Fibroblast of skin of left biceps (primary cell): ENCODE measurements at places on chromosomes 2 and 18.

GRCh38 chr2:55970500-55970899 is 46.9 kb upstream of the EFEMP1 start:
- peak; percentile 28 for DNase-seq

DNA sequence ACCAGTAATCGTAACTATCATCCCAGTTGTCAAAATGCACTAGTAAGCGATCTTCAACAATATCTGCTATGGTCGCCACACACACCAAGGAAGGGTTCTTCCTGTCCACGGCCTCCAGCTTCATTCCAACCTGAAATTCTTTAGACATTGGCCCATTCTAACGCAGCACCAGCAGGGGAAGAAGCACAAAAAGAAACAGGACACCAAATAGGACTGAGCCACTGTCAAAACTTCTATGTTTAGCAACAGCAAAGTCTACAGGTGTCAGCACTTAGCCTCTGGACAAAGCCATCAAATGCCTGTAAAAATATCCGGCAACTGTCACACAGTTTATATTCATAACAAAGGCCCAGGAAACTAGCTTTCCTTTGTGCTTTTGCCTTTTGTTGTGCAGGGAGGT is 175.0 kb downstream of the L3MBTL4 start:
- no peak for DNase-seq

GRCh38 chr18:77165503-77166188 is 33.1 kb upstream of the MBP start:
- DNase-seq, result no peak

- DNase-seq, result no peak
These were observed 367.8 kb downstream of the LRRTM1 start for GRCh38 chr2:79936715-79937114.

- DNase-seq, result no peak
These were observed 6.9 kb upstream of the DPYSL5 start for GRCh38 chr2:26840937-26841610.
